ENCODE measurements at places on chromosomes 16 and 17.

DNA sequence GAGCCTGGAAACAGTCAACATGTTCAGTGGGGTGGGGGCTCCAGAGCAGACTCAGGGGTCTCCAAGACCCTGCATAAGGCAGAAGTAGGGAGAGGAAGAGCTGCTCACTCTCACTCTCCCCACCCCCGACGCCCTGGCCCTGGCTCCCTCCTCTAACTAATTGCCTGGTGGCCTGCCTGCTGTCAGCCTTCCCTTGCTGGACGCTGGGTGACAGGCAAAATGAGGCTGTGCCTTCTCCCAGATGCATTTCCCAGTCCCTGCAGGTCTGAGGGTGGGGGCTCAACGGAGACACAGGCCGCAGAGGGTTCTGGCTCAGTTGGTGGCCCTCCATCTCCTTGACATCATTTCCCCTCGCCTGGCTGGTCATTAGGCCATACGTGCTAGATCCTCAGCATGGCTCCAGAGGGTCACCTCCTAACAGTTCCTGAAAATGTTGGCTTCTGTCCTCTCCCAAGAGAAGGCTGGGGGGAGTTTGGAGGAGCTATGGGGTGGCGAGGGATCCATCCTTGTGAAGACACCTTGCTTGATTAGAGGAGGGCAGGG lies 1.4 kb downstream of the FMNL1 start:
- no peak for DNase-seq

- no peak for DNase-seq
Measured at GRCh38 chr17:29576214-29577000, 7.9 kb downstream of the TP53I13 start.

DNA sequence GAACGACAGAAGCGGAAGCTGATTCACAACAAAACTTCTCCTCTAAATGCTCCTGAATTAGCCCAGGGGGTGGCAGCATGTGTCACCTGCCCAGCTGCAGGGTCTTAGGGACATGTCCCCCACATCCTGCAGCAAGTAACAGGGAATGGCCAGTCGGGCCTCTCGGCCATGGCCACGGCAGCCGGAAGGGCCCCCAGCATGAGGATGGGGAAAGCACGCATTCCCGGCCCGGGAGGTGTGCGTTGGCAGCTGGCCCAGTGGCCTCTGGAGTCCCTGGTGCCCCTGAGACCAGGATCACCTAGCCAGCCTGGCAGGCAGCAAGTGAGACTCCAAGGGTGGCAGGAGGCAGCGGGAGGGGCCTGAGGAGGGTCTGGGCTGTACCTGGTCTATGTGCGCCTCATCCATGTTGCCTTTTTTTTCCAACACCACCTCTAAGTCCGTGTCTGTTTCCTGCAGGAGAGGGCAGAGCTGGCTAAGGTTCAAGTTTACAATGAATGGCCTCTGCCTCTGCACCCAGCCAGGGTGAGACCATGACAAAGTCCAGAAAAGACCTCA lies 7.0 kb downstream of the KNOP1 start:
- no peak for DNase-seq

- DNase-seq = no peak
Measured at GRCh38 chr17:72517413-72518158, 396.8 kb downstream of the SOX9 start.

GRCh38 chr16:987906-988305 lies 6.3 kb downstream of the SOX8 start:
- no peak for DNase-seq

GRCh38 chr17:15180121-15180561 lies 85.0 kb downstream of the PMP22 start:
- DNase-seq = no peak

- DNase-seq = peak; percentile 32
Measured at GRCh38 chr17:7862692-7863437, 5.1 kb downstream of the CYB5D1 start.

DNA sequence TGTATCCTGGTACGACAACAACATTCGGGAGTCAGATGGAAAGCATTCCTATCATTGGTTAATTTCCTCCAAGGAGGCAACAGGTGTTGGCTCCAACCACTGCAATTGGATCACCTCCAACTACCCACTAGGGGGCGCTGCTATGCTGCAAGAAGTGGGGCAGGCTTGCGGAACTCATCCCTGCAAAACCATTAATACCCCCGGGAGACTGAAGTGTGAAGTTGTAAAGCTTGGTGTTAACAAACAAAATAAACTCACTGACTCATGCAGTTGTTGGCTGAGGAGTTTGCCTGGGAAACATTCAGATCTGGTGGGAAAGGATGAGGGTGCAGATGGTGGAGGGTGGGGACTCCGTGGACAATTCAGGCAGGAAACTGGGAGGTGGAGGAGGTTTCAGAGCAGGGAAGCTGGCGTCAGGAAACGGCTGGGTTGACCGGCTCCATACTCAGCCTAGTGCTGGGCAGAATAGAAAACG lies 84.9 kb downstream of the HS3ST2 start:
- DNase-seq = peak; percentile 38
